ENCODE measurements at places on chromosomes 16 and 17.

DNA sequence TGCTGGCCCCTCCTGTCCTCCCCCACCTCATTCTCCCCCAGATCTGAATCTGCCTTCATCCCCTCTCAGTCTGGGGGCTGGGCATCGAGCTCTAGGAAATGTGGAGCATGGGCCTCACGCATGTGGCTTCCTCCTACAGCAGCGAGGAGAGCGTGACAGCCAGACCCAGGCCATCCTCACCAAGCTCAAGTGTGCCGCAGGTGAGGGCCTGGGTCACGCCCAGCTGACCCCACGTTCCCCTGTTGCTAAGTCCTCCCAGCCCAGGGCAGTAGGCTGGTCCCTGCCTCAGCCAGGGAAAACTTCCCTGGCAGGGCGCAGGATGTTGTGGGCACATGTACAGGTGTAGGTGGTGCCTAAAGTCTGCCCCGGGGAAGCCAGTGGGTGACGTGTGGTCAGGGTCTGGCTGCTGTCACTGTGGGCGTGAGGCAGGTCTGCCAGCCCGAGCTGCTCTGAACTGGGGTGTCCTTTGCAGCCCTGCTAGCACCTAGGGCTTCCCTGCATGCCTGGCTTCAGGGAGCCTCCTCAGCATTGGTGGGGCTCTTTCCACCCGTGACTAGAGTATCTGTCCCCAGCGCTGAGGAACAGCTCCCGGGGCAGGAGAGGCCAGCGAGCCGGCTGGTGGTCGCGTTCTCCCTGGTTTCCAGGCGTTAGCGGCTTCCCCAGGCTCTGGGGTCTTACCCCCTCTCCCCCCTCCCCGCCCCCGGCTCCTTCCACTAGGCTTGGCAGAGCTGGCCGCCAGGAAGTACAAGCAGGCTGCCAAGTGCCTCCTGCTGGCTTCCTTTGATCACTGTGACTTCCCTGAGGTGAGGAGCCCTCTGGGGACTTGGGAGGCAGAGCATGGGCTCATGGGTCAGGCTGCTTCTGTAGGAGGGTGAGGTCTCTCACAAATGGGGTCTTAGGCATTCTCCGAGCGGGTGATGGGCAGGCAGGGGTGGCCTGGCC, 3.6 kb downstream of the GPS1 start:
- no peak for DNase-seq

- no peak for DNase-seq
Observed at GRCh38 chr16:12341966-12342365, 365.4 kb downstream of the SNX29 start.

- DNase-seq: no peak
Observed at GRCh38 chr17:33892717-33893591, 362.1 kb upstream of the CCL2 start.

- peak; percentile 58 for DNase-seq
Observed at GRCh38 chr17:57916925-57917858, 38.0 kb downstream of the CUEDC1 start.

DNA sequence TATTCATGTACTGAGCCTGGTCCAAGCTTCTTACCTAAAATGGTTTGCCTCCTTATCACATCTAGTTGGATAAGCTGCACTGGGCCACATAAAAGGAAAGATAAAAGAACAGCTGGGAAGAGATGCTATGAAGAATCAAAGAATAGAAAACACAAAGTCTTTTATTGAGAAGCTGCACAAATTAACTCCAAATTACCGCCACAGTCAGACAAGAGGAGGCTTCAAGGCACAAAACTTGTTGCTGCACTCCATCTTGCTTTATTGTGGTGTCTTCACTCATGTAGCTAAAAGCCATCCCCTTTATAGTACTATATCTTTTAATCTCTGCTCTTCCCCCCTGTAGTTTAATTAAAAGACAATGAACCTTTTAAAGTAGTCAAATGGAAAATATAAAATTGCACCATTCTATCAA, 330.6 kb upstream of the PMFBP1 start:
- no peak for DNase-seq

DNA sequence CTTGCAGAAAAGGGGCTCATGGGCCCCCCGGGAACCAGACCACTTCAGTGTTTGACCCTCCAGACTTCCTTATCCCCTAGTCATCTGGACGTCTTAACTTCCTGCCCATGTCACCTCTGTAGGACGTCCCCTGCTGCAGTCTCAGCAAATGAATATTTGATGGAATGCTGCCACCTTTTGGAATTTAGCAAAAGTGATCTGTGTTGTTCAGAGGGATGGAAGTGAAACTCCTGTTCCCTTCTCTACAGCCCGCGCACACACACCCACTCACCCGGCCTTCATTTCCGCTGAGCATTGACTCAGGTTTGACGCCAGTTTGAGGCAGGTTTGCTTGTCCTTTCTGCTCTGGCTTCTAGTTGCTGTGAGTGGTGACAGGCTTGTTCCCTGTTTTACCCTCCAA, 507.2 kb upstream of the EEF2KMT start:
- no peak for DNase-seq

GRCh38 chr17:14545156-14545906, 244.4 kb downstream of the HS3ST3B1 start:
- DNase-seq: no peak

GRCh38 chr17:27860971-27861664, 32.0 kb downstream of the LYRM9 start:
- no peak for DNase-seq

Measured in islet precursor cell (in vitro differentiated cells).